ENCODE measurements at places on chromosomes 16 and 17. TPM values are rescaled to one million over a fixed set of nuclear protein-coding genes. Genes with fewer than 3 reads are reported as not detected.

PRSS33 gene
- total RNA-seq = 0.39 TPM

SLC52A1 gene
- not detected for total RNA-seq

GGA2 gene
- 93.4 TPM for total RNA-seq

KRTAP1-1 gene
- not detected for total RNA-seq

NPIPB6 gene
- total RNA-seq = 1.5 TPM

FBXL16 gene
- total RNA-seq = 3.0 TPM

DERL2 gene
- 71.5 TPM for total RNA-seq

DNA sequence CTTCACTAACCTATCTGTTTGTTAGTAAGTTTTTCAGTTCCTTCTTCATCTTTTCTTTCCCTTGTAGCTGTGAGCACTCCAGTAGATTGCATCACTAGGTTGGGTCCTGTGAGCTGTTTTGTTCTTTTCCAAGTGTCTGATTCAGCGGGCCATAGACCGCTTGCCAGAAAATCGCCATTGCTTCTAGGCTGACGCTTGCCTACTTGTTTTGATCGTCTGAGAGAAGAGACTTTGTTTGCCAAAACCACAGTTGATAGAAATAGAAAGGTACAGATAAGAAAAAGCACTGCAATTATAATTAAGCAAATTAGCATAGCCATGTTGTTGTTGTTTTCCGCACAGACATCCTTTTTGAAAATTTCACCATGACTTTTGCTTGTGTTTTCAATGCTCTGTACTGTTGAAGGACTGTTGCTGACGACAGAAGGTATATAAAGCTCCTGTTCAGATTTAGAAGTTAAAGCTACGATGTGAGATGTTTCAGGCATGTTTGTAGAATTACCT, 3.1 kb downstream of the EVI2A start:
- DNase-seq = no peak

DNA sequence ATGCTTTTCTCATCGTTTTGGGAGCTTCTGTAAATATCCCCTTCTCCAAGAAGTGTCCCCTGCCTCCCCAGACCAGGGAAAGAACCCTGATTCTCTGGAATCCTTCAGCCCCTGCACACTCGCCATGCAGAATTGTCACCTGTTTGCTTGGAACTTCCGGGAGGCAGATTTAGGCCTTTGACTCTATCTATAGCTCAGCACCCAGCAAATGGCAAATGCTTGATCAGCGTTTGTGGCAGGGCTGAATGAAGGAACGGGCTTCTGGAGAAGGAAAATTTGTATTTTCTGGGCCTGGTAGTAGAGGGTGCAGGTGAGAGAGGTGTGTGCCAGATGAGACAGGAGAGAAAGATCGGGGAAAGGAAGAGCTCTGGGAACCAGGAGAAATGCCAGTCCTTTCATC, 18.3 kb upstream of the CACNG4 start:
- DNase-seq = no peak

GRCh38 chr16:8194794-8195193, 395.5 kb downstream of the TMEM114 start:
- DNase-seq = peak; percentile 23

GRCh38 chr17:28216052-28216451, 102.9 kb upstream of the TMEM97 start:
- no peak for DNase-seq

- peak; percentile 71 for DNase-seq
Measured at GRCh38 chr17:79612468-79613194, 1.8 kb upstream of the RBFOX3 start.

GRCh38 chr17:49969134-49969759, at the start of gene DLX4:
Gene DLX4, plus strand, starts transcription at chr17:49969190. Its CDS starts 279 bp downstream, at chr17:49969469.
- no peak for DNase-seq

DNA sequence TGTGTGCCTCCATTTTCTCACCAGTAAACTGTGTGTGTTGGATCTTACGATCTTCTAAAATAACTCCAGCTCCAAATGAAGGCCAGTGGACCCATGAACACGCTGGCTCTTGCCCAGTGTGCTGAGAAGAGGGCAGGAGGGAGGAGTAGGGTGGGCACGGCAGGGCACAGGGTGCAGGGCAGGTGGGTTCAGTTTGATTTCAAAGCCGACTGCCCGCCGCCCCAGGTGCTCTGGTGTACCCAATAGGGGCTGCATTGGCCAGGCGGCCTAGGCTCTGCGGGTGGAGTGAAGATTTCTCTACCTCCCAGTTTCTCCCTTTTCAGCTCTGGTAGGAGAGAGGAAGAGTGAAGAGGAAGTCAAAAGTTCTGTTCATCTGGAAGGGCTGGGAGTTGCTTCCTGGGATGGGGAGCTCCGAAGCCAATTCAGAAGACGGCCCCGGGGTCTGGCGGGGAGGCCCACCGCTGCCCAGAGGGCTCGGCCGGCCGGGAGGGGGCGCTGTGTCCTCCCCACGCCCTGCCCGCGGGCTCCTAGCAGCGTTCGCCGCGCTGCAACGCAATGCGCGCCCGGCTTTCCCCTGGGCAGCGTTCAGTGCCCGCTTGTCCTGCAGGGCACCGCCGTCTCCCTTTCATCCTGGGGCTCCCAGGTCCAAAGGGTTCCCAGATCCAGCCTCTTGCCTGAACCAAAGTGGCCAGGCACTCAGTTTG, 1.1 kb upstream of the CRHR1 start:
- peak; percentile 73 for DNase-seq

GRCh38 chr16:1141191-1141590, 11.7 kb upstream of the CACNA1H start:
- no peak for DNase-seq

Measured in neural crest cell (in vitro differentiated cells).